AG10803 (cell line): ENCODE measurements at places on chromosomes 2 and 18.

- DNase-seq, result no peak
These were observed 2.5 kb downstream of the TLK1 start for GRCh38 chr2:171158036-171158789.

- no peak for DNase-seq
These were observed 301.2 kb downstream of the AGPS start for GRCh38 chr2:177693658-177694339.

DNA sequence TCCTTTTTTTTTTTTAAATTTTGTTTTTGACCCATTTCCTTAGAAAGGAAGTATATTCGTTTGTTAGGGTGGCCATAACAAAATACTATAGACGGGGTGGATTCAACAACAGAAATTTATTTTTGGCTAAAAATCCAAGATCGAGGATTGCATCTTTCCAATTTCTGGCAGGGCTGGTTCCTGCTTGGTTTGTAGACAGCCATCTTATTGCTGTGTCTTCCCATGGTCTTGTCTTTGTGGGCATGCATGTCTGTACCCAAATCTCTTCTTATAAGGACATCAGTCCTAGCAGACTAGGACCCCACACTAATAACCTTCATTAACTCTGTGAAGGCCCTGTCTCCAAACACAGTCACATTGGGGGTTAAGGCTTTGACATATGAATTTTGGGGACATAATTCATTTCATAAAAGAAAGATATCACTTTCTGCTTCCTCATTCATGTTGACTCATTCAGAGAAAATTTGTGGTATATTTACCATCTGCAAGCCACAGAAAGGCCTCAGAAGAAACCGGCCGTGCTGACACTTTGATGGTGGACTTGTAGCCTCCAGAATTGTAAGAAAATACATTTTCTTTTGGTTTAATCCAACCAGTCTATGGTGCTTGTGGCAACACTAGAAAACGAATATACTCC, 262.1 kb downstream of the LPIN1 start:
- peak; percentile 40 for DNase-seq

- no peak for DNase-seq
These were observed 87.5 kb upstream of the RASGRP3 start for GRCh38 chr2:33388996-33389395.

- no peak for DNase-seq
These were observed 923 bp downstream of the AMER3 start for GRCh38 chr2:130756053-130756873.

DNA sequence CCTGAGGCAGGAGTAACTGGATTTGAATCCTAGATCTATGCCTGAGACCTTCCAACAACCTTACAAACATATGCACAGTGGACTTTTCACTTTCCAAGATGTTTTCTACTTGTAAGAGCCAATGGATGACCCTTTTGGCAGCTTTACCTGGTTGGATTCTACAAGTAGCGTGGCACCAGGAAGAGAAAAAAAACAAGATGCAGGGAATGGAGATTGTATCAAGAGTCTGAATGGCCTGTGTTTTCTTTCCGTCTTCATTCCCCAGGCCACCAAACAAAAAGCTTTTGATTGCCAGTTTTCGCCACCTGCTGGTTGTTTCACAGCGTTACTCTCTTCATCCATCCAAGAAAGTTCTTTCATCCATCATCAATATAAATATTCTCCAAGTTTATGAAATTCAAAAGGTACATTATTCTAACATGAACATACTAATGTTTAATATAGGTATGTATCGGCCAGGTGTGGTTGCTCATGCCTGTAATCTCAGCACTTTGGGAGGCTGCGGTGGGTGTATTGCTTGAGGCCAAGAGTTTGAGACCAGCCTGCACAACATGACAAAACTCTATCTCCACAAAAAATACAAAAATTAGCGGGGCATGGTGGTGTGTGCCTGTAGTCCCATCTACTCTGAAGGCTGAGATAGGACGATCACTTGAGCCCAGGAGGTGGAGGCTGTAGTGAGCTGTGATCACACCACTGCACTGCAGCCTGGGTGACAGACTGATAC, 3.5 kb upstream of the BCL2 start:
- peak; percentile 73 for DNase-seq

DNA sequence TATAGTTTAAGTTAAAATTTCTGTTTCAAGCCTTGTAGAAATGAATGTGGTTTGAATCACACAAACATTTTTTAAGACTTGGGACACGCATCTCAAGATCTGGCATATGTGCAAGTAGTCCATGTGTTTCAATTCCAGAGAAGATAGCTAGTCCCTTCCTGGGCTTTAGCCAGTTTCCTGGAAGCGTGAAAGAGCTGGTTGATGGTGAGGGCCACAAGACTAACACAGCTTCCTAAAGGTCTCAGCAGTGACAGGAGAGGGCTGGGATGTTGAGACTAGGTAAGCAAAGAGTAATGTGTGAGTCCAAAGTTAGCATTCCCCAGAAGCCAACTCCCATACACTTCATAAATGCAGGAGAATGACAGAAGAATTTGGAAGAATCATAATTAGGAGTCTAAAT, 111.9 kb upstream of the MAP2 start:
- DNase-seq, result no peak

- no peak for DNase-seq
These were observed 465.7 kb upstream of the NRP2 start for GRCh38 chr2:205216580-205216979.
